ENCODE measurements at places on chromosomes 1 and 21.

DNA sequence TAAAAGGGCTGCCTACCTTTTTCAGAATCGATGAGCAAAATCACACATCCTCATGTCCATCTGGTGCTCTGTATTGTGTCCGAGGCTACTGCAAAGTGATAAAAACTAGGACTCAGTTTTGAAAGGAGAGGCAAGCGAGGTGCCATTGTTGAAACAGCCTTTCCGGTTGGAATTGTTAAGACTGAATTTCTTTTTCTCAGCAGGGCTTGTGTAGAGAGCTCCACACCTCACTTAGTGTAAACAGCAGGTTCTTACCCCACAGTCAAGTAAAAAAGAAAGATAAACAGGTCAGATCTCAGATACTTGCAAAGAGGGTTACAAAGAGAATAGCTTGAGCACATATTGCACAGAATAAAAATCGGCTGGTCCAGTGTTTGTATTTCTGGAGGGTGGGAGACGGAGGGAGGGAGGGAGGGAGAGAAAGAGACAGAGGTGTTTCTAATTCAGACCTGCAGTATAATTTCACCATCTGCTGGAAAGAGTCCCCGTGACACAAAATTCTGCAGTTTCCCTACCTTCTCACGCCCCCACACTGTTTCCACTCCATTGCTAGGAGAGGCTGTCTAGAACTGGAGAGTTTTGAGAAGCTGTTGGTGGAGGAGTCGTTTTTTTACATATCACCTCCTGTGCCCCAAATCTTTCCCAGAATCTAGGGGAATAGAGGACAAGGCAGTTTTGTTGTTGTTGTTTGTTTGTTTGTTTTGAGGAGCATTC, 82.5 kb downstream of the EDEM3 start:
- no peak for DNase-seq

DNA sequence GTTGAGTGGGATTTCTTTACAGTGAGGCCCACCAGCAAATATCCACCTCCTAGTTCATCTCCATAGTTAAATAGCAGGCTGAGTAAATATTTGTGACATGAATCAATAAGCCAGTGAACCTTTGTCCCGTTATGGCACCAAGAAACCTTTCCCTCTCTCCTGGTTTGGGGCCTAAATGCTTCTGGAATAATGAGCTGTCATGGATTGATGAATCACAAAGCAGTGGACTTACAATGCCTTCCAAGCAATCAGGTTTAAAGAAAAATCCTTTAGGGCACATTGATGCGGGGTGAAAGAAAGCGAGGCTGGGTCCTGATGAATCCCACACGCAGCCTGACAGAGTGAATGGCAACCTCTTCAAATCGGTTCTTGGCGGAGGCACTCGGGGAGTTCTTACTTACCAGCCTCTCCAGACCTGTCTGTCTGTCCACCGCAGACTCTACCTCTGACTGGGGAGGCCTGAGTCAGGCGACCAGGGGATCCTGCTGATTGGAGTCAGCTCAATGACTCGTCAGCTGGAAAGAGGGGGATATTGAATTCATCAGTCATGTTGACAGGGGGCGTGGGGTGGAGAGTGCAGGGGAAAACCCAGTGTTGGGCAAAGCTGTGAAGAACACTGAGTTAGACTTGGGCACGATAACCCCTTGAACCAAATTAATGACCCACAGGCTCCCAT, 247.3 kb downstream of the PLPP3 start:
- DNase-seq: no peak

DNA sequence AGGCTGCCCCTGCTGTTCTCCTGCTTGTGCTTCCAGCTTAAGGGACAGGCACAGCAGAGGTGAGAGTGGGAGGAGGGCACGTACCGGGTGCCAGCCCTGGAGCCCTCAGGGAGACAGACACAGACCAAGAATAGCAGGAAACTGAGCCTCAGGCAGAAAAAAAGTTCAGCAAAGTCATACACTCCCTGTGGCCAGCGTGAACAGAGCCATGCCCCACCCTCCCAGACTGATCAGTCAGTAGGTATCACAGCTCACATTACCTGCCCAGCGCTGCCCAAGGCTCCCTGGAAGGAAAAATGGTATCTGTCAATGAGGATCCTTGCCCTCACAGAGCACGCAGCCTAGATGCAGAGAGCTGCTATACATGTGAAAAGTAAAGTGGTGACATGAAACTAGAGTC, 1.3 kb downstream of the UBL4B start:
- no peak for DNase-seq

DNA sequence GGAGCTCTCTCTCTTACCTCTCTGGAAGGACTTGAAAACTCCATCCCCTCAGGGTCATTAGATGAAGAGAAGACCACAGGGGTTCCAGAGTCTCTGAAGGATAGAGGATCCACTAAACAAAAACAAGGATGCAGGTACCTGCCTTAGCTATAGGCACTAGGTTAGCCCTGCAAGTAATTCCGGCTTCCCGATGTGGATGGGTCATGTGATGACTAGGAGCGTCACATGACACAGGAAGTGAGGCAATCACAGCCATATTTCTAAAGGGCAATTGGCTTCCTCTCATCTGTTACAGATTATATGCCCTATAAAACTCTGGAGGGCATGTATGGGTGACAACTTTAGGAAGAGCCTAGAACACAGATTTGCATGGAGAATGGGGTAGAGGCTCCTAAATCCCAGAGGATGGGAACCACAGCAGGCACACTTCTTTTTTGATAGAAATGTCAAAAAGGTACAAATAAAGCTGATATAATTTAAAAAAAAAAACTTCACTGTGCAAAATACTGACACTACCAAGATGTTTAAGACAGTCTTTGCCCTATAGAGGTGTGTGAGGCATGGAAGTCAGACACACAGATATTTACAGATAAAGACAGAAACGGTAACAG, 14.1 kb downstream of the ENTREP3 start:
- DNase-seq: no peak

DNA sequence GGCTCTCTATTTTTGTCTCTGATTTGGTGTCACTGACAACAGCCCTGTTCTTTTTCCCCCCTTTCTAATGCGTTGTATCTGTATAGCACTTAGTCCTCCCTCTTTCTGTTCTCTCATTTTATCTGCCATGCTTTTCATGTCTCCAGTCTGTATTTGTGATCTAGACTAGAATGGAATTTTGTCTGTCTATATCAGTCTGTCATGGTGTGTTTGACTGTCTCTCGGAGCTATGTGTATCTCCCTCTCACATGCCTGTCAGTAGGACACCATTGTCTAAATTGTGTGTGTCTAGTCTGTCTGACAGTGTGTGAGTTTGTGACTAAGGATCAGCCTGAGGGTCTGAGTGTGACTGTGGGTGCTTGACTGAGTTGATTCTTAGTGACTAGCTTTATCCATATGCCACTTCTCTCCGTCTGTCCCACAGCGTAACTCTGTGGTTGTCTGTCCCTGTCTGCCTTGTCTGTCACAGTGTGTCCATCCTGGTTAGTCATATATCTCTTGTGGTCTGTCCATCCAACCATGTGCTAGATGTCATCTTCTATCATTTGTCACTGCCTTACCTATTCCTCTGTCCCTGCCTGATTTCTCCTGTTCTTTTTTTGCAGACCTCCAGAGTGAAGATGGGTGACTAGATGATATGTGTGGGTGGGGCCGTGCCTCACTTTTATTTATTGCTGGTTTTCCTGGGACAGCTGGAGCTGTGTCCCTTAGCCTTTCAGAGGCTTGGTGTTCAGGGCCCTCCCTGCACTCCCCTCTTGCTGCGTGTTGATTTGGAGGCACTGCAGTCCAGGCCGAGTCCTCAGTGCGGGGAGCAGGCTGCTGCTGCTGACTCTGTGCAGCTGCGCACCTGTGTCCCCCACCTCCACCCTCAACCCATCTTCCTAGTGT, 1.4 kb upstream of the B4GALT2 start:
- DNase-seq: no peak

- no peak for DNase-seq
These were observed 496.2 kb downstream of the LTN1 start for GRCh38 chr21:28496517-28496916.

DNA sequence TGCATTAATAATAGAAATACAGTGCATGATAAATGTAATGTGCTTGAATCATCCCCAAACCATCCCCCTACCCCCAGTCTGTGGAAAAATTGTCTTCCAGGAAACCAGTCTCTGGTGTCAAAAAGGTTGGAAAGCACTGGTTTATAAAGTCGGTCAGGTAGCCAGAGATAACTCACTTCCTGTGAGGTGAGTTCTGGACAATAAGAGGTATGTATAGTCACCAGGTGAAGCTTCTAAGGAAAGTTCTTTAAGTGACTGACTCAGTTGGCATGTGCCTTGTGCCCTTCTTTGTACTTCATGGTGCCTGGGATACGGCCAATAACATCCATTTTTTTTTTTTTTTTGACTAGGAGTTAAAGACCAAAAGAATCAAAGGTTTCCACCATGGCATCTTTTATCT, 103.7 kb downstream of the GPATCH2 start:
- no peak for DNase-seq

- DNase-seq: no peak
These were observed 12.7 kb upstream of the ERVH48-1 start for GRCh38 chr21:42937960-42938605.

GRCh38 chr1:43872280-43872679, 61.3 kb upstream of the ARTN start:
- no peak for DNase-seq

DNA sequence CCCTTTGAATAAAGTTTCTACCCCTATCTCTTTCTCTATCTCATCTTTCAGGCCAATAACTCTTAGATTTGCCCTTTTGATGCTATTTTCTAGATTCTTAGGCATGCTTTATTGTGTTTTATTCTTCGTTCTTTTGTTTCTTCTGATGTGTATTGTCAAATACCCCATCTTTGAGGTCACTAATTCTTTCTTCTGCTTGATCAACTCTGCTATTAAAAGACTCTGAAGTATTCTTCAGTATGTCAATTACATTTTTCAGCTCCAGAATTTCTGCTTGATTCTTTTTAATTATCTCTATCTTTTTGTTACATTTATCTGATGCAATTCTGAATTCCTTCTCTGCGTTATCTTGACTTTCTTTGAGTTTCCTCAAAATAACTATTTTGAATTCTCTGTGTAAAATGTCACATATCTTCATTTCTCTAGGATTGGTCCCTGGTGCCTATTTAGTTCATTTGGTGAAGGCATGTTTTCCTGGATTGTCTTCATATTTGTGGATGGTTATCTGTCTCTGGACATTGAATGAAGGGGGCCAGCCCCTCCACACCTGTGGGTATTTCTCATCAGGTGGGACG, 11.2 kb upstream of the CYP2J2 start:
- DNase-seq: no peak

DNA sequence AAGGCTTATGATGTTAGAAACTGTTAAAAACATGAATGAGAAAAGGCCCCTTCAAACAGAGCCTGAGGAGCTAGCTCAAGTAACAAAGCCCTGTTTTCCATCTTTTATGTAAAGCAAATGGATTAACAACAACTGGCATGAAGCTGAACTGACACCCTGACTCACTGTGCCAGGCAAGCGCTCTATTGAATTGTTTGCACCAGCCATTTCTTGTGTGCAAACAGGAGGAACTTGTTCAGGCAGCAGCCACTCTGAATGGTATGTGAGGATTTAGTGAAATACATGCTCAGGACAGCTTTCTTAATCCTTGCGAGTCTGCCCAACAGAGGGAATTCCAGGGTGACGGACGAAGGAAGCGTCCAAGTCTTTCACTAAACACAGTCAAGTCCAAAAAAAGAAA, 291.1 kb upstream of the ADGRL2 start:
- no peak for DNase-seq

GRCh38 chr1:227127891-227128290, 187.8 kb downstream of the COQ8A start:
- DNase-seq: no peak

DNA sequence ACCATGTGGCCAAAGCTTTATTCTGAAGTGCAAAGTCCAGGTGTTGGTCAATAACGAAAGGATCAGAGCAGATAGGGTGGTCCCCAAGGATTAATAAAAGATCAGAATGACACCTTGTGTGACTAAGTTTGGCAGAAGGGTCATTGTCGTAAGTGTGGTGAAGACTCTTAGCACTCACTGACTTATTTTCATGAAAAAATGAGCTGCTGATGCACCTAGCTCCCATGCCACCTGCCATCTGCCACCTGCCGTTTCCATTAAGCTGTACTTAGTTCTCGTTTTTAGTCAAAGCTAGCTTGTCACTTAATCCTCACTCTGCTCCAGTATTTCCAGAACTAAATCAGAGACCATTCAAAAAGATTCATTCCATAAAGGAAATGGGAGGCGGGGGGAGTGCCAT, 112.6 kb downstream of the SEC16B start:
- no peak for DNase-seq
